ENCODE measurements at places on chromosomes 7 and 10. TPM values are rescaled to one million over a fixed set of nuclear protein-coding genes. Genes with fewer than 3 reads are reported as not detected.

CDK14 gene
- total RNA-seq: 28.1 TPM

ANK3 gene
- 1.8 TPM for total RNA-seq

MACC1 gene
- under 0.01 TPM for total RNA-seq

MSMB gene
- total RNA-seq: not detected

ACHE gene
- total RNA-seq: not detected

TAF3 gene
- 1.4 TPM for total RNA-seq

ADAM12 gene
- total RNA-seq: 9.7 TPM

CHAT gene
- total RNA-seq: not detected

ZNF853 gene
- 3.3 TPM for total RNA-seq

MARCHF5 gene
- 20.8 TPM for total RNA-seq

MKI67 gene
- 36.4 TPM for total RNA-seq

NKX2-3 gene
- not detected for total RNA-seq

APBB1IP gene
- not detected for total RNA-seq

Data from IMR-90 (cell line).